NK-92 treated with Interleukin-12 subunit alpha and Interleukin-12 subunit beta, amount 100 ng/mL, for 24 hours (cell line): ENCODE measurements at places on chromosomes 3 and 15.
A peak's percentile ranks its signal among the peaks of the same experiment; 100 is the strongest.

DNA sequence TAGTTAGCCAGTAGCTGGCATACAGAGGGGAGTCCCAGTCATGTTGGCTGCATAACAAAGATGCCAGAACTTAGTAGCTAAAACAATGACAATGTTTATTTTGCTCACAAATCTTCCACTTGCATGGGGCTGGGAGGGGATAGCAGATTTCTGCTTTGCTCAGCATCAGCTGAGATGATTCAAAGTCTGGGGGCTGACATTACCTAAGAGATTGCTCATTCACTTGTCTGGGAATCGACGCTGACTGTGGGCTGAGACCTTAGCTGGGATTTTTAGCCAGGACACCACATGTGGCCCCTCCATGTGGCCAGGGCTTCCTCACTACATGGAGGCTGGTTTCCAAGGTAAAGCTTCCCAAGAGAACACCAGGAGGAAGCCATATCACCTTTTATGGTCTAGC, 12.7 kb upstream of the CFAP100 start:
- DNase-seq, result no peak

DNA sequence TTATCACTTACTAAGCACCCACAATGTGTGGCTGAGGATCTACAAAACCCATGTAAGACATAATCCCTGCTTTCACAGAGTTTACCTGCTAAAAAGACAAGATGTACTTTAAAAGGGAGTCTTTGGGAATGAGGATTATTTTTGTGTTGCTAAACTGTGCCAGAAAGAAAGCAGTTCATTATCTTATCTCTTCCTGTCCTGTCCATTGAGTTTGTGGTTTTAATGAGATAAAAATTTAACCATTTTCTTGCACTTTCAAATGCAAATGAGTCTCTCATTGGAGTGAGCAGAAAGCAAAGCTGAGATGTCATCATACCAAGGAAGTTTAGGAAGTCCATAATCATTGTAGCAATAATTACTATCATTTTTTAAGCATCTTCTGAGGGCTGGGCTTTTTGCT, 231.2 kb upstream of the ADAMTS9 start:
- no peak for DNase-seq

GRCh38 chr3:50203113-50203808, 1.8 kb upstream of the SLC38A3 start:
- no peak for DNase-seq

GRCh38 chr3:113560831-113561623, 28.7 kb downstream of the SIDT1 start:
- DNase-seq, result no peak

DNA sequence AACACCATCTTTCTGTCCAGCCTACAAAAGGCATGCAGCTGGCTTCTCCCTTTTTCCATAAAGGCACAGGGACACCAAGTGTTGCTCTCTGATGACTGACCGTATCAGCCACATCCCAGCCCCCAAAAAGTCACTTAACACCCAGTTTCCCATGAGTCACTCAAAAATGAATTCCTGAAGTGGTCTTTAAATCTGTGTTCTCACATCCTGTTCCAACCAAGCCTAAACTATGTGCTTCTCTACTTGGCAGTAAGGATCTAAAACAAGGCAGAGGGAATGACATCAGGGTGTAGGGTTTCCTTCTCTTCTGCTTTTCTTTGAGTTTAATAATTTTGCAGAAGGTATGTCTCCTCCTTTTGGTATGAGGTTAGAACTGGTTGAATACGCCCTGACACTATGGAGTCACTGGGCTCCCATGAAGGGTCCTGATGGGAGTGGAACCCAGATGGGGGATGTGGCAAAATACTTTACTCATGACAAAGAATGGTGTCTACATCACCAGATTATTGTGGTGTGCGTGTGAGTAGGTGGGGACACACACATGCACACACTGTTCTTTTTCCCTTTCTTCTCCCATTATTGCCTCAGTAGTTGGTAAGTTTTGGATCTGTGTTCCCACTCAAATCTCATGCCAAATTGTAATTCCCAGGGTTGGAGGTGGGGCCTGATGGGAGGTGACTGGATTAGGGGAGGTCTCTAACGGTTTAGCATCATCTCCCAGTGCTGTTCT, 35.6 kb upstream of the CCK start:
- DNase-seq, result no peak

DNA sequence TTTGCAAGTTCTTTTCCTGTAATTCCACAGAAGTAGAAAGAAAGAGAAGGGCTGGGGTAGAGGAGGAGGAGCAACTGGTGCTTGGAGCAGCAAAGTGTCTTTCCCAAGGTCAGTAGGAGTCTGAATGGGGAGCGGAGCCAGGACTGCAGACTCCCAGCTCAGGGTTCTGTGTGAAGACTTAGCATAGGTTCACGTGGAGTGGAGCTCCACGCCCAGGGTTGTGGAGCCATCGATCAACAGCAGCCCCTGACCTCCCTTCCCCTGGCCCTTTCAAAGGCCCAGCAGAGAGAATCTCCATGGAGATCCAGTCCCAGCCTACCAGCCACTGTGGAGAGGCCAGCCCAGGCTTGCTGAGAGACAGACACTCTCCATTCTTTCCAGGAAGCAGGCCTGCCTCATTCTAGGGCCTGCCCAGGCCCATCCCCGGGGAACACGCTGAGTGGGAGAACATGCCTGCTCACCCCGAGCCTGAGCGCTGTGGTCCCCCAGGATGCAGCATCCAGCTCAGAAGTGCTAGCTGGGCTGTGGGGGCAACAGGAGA, 62.1 kb downstream of the CORO2B start:
- DNase-seq, result no peak

- no peak for DNase-seq
These were observed 394.6 kb upstream of the TPM1 start for GRCh38 chr15:62647843-62648505.

- DNase-seq, result no peak
These were observed 12.2 kb downstream of the STAB1 start for GRCh38 chr3:52507359-52507758.

DNA sequence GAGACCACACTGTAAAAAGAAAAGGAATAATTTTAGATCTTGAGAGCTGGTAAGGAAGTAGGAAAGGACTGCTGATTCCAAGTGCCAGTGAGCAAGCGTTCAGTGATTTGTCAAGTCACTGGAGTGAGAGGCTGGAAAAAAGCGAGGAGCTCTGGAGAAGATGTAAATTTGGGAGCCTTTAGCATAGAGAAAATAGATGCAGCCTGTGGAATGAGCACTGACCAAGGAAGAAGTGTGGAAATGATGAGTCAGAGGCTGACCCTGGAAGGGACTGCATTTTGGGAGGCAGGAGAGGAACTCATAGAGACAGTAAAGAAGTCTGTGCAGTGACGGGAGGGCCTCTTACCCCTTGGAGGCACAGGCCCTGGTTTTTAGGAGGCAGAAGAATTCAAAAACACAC, 17.1 kb upstream of the ABTB1 start:
- no peak for DNase-seq

DNA sequence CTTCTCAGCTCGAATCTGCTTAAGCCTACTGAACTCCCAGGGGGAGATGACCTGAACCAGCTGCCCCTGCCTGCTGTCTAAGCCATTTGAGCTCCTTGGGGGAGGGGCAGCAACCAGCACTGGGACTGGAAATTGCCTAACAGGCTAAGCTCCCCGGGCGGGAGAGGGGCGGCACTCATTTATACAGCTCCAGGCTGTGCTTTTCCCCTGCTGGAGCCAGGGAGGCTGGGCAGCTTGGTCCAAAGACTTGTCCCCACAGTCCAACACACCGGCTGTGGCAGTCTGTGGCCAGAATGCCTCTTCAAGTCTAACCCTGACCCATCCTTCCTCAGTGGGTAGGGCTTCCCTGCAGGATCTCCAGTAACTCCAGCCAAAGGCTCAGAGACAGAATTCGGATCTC, 1241.5 kb downstream of the ROBO2 start:
- no peak for DNase-seq

DNA sequence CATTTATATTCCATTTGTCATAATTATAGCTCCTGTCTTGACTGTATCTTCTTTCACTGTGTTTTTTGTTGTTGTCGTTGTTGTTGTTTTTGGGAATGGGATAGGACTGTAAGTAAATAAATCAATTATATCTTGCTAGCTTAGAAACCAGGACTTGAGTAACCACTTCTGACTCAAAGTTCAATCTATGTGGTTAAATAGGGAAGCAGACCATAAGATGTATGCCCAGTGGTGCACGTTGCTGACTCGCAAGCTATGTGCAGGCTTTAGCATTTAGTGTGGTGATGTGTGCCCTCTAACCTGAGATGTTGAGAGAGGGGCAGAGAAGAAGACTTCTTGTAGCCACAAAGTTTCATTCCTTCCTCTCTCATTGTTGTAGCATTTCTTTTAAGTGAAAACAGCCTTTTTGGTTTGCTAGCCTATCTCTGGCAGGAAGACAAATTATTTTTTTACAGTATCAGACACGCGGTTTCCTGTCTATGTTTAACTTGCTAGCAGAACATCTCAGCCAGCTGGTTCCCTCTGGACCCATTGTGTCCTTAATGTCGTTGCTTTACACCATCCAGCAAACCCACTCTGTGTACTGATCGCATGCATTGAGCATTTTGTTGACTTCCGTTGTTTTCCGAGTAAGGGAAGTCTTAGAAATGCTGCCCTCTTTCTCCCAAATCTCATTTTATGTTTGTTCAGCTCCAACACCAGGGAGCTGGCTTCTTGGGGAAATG, 52.1 kb downstream of the TGFBR2 start:
- peak; percentile 26 for DNase-seq

GRCh38 chr15:21269121-21269520, 171.2 kb downstream of the POTEB3 start:
- no peak for DNase-seq
